CD4-positive, alpha-beta T cell treated with Interleukin-15 for 4 hours (primary cell): ENCODE measurements at places on chromosomes 1 and 21.
A peak's percentile ranks its signal among the peaks of the same experiment; 100 is the strongest.

- peak; percentile 71 for DNase-seq
Measured at GRCh38 chr1:155174324-155175280, 953 bp downstream of the TRIM46 start.

DNA sequence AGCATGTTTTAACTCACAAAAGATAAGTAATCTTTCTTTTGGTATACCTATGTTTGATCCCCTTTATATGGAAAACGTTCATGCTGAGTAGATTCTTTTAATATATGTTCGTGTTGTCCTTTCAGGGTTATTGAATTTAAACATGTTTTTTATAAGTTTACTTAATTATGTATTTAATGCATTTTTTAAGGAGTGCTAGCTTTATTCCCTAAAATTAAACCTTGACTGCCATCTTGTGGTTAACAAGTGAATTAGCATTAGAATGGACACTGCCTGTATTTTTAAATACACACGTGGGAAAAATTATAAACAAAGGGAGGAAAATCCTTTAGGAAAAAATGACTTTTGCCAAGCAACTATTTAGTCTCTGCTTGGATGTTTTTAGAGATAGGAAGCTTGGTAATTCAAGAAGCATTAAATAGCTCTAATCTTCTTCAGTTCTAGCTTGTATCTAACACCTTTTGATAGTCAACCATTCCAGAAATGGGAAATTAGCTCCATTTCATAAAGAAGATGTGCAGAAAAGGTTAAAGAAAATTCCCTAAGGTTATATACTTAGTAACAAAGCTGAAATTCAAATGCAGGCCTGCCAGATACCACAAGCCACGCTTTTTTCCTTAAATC lies 43.0 kb downstream of the UBE2U start:
- DNase-seq: peak; percentile 26

GRCh38 chr1:116908820-116909511 lies 750 bp upstream of the PTGFRN start:
- no peak for DNase-seq

- no peak for DNase-seq
Measured at GRCh38 chr1:21212126-21212525, 35.4 kb upstream of the EIF4G3 start.

- DNase-seq: no peak
Measured at GRCh38 chr1:23875382-23875781, 7.3 kb upstream of the FUCA1 start.

GRCh38 chr1:32201011-32201855 lies 838 bp downstream of the CCDC28B start:
- peak; percentile 72 for DNase-seq

DNA sequence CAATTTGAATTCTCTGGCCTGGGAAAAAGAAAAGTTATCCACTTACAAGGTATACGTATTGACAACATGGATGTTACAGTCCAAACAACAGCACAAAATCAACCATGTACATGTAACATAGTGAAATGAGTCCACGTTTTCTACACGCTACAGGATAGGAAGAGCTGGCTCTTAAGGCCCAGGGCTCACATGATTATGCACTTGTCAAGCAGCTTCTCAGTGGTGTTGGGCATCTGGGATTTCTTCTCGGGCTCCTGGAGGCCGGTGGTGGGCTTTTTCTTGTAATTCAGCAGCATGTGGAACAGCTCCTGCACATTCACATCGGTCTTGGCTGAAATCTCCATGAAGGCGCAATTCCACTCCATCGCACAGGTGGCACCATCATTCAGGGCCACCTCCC lies 4.0 kb downstream of the DIRAS3 start:
- DNase-seq: no peak

- no peak for DNase-seq
Measured at GRCh38 chr21:41867313-41867712, 11.8 kb downstream of the PRDM15 start.

DNA sequence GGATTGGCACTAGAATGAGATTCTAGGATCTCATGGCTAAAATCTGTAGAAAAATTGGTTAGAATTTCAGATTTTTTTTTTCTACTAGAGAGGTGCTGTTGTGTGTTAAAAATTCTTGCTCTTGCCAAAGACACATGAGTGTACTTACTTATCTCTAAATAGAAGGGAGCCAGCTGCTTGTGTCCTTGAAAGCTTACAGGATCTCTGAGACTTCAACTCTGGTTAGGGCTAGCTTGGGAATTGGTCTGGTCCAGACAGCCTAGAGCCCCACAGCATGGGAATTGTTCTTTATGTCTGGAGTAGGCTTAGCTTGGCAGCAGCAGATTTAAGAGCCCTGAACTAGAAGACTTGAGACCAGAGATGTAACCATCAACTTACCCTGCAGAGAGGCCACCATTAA lies 37.3 kb downstream of the MACO1 start:
- DNase-seq: no peak

DNA sequence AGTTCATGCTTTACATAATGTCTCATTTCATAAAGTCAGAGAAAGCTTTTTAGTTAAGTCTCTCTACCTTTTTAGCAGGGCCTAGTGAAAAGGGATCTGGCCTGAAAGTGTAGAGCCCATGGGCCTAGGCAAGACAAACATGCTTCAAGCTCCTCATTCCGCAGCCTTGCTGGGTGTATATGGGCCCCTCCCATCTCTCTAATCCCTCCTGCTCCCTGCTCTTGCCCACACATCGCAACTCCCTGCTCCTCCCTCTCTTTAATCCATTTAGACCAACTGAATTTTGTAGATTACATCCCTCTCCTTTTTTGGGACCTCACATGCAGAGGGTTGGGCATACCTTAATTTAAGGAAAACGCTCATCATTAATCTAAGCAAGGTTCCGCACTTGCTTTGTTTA lies 42.3 kb upstream of the CCDC190 start:
- no peak for DNase-seq
